ENCODE measurements at places on chromosomes 2 and 18. TPM values are rescaled to one million over a fixed set of nuclear protein-coding genes. Genes with fewer than 3 reads are reported as not detected.

Gene ANKRD36
- total RNA-seq: 69.6 TPM

Gene GALNT14
- total RNA-seq: 1.2 TPM

- DNase-seq: no peak
These were observed 457.0 kb upstream of the HNRNPA3 start for GRCh38 chr2:176755537-176756135.

DNA sequence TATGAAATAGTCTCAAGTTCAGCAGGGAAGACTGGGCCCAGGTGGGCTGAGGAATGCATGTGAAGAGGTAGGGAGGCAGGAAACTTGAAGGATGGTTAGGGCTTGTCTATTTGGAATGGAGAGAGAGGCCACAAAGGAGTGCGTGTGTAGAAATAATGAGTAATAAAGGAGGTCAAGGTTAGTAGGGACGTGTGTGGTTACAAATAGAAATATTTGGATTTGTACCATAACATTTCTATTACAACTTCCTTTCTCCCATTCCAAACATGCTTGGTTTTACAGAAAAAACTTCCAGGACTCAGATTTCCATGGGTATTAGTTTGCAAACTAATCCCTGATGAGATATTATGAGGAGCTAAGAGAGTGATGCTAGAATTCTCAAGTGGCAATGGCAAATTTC lies 280.6 kb downstream of the NCKAP5 start:
- no peak for DNase-seq

GRCh38 chr2:144524118-144525009 lies 4.4 kb upstream of the ZEB2 start:
- peak; percentile 84 for DNase-seq
